ENCODE measurements at places on chromosomes 16 and 17.

GRCh38 chr17:7262192-7262934 lies at the start of gene CLDN7:
Gene CLDN7, minus strand, starts transcription at chr17:7262478. Its CDS starts 435 bp downstream, at chr17:7262043.
- no peak for DNase-seq

DNA sequence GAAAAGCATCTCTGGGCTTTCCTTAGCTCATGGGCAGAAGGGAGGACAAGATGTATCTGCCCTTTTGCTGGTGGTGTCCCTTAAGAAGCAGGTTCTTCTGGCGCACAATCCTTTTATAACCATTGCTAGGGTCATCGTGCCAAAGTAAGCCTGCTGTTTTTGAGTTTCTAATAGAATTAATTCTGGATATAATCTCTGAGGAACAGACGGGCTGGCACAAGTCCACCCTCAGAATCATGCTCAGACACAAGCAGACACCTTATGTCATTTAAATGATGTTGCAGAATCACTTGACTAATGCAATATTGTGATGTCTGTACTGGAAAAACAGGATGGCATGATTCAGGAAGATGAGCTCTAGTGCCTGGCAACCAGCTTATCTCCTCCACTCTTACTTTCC lies 18.8 kb upstream of the MMD start:
- no peak for DNase-seq

DNA sequence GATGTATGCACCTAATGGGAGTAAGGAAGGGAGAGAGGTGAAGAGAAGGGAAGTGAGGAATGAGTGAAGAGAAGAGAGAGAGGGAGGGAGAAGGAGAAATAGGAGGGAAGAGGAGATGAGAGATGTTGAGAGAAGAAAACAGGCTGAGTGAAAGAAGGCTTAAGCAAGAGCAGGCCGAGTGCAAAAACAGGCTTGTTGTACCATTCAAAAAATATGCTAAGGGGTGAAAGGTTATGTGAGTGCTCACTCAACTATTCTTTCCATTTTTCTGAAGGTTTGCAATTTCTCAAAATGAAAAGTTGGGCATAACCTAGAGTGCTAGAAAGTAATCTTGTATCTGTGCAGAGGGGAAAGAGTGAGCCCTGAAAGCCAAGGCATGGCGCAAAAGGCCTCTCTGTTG lies 22.9 kb downstream of the RPGRIP1L start:
- no peak for DNase-seq

DNA sequence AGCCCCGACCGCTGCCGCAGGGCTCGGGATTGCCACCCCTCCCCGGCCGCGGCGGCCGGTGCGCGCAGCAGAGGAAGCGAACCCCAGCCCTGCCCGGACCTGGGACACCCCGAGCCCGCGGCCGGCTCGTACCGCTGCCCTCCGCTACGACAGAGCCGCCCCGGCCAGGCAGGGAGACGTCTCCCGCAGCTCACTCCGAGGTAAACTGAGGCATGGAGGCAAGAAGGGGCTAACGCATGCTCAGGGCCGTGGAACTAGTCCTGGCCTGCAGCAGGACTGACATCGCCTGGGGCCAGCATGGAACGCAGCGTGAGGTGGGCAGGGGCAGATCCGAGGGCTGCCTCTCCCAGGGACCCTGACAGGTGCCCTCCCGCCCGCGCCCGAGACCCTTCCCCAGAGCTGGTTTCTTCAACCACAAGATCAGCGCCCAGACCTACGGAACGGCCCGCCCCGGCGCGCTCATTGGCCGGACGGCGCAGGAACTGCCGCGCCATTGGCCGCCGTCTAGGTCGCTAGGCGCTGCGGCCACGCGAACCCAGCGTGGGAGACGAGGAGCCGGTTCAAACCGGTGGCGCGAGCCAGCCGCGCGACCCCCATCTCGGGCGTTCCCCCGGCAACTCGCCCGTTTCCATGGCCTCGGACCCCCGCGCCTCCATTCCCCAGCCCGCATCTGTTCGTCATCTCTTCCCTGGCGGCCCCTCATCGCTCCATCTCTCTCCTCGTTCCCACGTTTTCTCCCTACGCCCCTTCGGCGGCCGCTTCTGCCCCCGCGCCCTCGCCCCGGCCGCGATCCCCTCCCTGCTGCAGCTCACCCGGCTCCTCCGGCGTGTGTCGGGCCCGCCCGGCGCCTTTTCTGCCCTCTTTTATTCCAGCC lies at the start of gene SLC43A2:
SLC43A2 (minus strand) TSS at position 853 of the 874 bp plus-strand sequence. CDS start 960 bp downstream, outside the sequence.
- DNase-seq, result peak; percentile 52
